ENCODE measurements at places on chromosomes 1 and 21.

DNA sequence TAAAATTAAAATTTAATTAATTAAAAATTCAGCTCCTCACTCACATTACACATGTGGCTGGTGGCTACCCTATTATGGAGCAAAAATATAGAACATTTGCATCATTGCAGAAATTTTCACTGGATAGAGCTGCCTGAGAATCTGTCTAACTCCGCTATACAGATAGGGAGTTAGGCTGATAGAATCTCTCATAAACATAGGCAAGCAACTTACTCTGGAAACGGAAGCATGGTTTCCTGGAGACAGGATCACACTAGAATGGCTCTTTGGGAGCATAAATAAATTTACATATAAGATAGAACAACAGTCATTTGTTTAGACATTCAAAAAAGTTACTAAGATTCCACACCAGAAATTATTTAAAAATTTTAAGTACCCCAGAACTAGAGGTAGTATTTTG, 12.2 kb upstream of the LAMC2 start:
- no peak for DNase-seq

DNA sequence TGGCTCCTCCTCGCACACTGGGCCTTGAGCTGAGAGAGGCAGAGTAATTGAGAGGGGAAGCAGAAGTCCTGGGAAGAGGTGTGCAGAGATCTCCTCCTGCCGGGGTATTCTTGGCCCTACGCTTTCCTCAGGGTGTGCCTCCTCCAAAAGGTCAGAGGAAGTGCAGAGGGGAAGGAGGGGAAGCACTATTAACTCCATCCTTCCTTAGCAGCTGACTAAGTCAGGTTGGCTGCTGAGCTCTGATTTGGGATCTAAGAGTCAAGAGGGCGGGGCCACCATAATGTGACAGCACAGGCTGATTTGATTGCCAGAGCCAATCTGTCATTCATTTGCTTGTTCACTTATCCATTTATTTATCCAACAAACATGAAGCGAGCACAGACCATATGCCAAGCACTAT, 12.3 kb downstream of the ATP2B4 start:
- peak; percentile 40 for DNase-seq

DNA sequence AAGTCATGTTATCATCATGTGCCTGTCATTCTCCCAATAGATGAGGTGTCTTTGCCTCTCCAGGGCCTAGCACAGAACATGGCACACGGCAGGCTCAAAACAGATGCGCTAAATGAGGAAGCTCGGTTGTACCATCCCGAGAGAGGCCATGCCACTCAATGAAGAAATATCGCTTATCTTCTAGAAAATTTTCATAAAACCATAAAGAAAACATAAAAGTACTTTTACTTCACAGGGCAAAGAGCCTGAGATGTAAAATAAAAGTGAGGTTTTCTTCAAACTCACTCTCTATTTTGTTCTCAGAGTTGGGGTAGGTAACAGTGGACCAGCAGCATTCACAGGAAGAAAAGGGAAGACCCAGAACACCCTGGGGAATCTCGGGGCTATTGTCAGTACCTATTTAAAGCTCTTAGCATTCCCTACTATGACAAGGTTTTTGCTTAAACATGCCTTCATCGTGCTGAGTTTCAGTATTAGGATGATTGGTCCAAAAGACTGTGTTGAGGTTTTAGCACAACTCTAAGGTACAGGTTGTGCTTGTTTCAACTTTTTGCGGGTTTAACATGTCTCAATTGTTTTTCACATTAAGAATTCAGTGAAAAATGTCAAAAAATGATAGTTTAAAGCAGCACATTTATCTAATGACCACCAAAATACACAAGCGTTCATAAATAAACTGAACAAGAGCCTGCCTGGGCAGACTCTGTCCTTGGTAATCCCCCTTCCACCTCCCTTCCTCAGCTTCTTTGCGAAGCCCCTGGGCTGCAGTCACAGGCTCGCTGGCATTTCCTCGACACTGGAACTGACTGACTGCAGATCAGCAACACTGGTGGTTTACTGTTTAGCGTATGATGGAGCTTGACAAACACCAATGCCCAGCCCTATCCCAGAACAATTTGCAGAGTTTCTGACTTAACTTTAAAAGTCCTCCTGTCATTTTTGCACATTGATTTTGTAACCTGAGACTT, 55.6 kb downstream of the COQ8A start:
- no peak for DNase-seq

DNA sequence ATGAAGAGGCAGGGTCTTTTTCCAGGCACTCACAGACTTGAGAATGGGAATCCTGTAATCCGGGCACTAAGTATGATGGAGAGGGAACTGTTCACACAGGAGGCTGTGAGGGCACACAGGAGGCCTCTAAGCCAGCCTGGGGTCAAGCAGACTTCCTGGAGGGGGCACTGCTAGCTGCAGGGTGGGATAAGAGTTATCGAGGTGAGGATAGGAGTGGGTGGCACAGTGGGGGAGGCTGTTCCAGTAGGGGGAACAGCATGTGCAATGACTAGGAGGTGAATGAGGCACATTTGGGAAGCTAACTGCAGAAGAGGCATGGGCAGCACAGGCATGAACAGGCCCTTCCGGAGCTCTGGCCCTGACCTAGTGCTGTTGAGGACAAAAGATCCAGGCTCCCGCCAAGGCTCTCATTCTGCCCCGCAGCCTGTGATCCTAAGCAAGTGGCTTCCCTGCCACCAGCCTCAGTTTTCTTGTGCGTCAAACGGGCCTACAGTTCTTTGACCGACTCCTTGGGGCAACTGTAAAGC, 216.7 kb downstream of the TRABD2B start:
- DNase-seq = no peak

GRCh38 chr1:88134983-88135921, 548.8 kb upstream of the PKN2 start:
- DNase-seq = no peak

GRCh38 chr1:156656806-156657740, 15.2 kb downstream of the BCAN start:
- peak; percentile 72 for DNase-seq

DNA sequence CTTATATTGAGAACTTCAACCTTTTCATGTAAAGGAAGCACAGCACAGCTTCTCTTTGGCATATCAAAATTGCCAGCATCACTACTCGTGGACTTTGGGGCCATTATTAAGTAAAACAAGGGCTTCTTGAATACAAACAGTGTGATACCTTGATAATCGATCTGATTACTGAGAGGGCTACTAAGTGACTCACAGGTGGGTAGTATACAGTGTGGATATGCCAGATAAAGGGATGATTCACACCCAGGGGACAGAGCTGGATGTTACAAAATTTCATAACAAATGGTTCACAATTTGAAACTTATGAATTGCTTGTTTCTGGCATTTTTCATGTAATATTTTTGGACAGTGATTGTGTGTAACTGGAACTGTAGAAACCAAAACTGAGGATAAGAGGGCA, 15.4 kb downstream of the HDAC1 start:
- peak; percentile 27 for DNase-seq

DNA sequence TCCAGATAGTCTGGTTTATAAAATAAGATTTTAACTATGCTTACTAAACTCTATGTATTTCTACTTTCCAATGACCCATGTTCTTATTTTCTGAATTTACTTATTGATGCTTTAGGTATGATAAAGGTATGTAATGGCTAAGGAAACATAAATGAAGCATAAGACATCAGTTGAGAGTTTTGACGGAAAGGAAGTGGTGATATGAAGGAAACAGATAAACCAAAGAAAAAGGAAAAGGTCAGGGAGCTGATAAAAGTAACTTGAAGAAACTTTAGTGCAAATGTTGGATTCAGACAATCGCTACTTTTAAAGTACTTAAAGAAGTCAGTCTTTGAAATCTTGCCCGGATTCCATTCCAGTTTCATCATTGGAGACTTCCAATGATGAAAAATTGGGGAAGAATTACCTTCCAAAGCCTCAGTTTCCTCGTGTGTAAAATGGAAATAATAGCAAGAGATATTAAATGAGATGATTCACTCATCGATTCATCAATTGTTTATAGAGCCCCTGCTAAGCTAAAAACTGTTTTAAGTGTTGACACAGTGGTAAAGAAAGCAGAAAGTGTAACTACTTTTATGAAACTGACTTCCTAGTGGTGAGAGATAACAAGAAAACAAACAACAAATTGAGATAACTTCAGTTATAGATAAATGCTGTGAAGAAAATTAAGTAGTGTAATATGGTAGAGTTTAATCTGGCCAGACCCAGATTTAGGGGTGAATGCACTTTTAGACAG, 10.6 kb downstream of the PTPRC start:
- DNase-seq = no peak

- DNase-seq = no peak
Measured at GRCh38 chr1:245132771-245133170, 22.0 kb upstream of the KIF26B start.

DNA sequence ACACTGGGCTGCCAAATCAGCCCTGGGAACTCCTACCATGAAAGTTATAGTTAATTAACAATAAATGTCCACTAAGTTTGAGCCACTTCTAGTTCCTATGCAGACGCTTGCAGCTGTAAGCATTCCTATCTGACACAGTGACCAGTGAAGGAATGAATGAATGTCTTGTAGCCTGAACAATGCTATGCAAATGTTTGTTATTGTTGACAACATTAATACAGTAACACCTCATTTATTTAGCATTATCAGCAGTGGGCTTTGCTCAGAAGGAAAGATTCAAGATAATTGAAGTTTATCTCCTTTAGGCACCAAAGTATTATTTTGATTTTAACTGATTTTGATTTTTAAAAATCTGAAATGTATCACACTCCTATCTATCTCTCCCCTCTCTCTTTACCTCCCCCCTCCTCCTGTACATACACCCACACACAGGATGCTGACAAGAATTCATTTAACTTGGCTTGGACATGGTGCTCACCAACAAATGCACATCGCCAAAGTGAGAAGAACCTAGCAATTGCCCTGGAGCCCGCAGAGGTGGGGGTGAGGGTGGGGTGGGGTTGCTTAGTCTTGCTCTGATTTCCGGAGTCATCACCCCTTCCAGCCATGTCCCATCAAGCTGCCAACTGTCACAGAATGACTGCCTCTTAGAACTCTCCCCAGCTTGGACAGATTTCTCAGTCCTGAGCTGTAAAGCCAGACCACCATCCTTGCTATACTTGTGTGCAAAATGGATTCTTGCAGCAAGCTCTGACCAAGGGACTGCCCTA, 215.3 kb upstream of the CSF3R start:
- DNase-seq = no peak

DNA sequence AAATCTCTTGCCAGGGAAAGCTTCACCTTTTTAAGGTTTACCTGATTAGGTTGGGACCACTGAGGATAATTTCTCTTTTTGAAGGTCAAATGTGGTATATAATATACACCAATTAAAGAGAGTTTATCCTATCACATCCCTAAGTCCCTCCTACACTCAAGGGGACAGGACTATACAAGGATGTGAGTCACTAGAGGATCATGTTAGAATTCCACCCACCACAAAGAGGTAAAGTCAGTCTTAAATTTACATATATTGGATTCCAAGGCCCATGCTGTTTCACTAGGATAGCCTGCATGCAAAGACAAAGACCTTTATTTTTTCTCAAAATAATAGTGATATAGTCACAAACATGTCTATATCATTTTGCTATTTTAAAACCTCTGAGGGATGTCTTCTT, 164.4 kb downstream of the GIPC2 start:
- no peak for DNase-seq

GRCh38 chr1:167517535-167518330, 596 bp downstream of the CD247 start:
- peak; percentile 91 for DNase-seq

DNA sequence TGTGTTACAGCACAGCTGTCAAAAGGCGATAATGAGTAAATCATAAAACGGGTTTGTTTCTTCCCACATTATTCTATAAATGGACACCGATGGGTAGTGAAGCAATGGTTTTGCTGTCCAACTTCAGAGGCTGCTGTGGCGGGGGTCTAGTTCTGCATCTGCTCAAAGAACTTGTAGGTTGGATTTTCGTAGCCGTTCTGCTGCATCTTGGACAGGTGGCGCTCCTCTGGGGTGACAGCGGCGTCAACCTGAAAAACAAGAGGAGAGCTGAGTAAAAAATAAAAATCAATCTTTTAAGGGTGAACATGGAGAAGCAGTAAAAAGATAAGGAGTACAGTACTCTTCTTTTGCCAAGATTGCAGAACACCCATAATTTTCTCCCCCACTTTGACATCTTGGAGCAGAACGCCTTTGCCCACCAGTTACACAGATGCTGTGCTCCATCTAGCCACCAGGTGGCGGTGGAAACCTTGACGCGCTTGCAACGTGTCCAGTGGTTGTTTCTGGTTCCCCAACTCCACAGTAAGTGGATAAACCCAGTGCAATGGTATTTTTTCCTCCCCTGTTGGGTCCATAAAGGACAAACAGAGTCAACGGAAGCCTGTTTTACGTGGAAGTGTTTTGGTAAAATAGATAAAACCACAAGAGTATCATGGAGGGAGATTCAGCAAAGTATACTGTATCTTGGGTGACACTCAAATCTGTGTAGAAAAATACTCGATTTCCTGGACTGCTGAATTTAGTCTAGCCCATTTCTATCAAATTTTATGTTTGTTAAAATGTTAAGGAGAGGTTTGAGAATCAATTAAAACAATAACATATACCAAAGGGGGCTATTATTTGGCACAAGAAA, 147.0 kb downstream of the GABPA start:
- peak; percentile 61 for DNase-seq

- no peak for DNase-seq
Measured at GRCh38 chr1:208254376-208254775, 10.2 kb upstream of the PLXNA2 start.

- no peak for DNase-seq
Measured at GRCh38 chr1:18632783-18633421, 2.3 kb downstream of the PAX7 start.

DNA sequence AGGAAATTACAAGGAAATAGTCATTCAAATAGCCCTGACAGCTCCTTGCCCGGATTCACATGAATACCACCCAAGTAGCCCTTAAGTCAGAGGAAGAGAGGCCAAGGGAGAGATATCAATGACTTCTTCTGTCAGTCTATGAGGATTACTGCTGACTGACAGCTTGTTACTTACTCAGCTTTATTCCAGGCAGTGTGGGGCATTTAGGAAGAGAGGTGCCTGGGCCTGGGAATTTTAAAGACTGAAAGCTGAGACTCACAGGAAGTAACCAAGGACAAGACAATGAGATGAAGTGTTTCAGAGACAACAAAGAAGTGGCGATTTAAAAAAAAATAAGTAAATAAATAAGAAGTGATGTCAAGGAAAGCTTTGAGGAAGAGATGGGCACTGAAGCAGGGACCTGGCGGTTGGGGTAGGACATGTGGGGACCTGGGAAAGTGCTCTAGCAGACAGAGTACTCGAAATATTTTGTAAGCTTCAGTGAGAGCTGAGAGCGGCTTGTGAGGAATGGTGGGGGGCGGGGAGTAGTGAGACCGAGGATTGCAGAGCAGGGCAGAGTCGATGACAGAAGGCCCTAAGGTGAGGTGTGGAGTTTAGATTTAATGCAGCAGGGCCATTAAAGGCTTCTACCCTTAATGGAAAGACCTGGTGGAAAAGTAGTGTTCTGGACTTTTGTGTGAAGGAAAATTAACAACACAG, 58.9 kb downstream of the ST3GAL3 start:
- DNase-seq = no peak

- no peak for DNase-seq
Measured at GRCh38 chr21:42556960-42557359, 43.3 kb downstream of the SLC37A1 start.

- no peak for DNase-seq
Measured at GRCh38 chr1:208778417-208778816, 534.2 kb upstream of the PLXNA2 start.
